ENCODE measurements at places on chromosomes 3 and 15. TPM values are rescaled to one million over a fixed set of nuclear protein-coding genes. Genes with fewer than 3 reads are reported as not detected.

CCR8 gene
- not detected for total RNA-seq

CLCN2 gene
- 5.2 TPM for total RNA-seq

PRR20G gene
- total RNA-seq = not detected

SPATA12 gene
- total RNA-seq = not detected

TMC3 gene
- total RNA-seq = not detected

ZIC4 gene
- 4.5 TPM for total RNA-seq

COL7A1 gene
- total RNA-seq = 57.8 TPM

GOLGA6L4 gene
- total RNA-seq = 1.3 TPM

KIF23 gene
- 10.5 TPM for total RNA-seq

TNFSF10 gene
- 2.8 TPM for total RNA-seq

ZDHHC19 gene
- total RNA-seq = not detected

TM4SF18 gene
- total RNA-seq = 0.32 TPM

ARGFX gene
- not detected for total RNA-seq

RBSN gene
- total RNA-seq = 39.9 TPM

RPLP1 gene
- total RNA-seq = 81.0 TPM

PPP2R3A gene
- 33.6 TPM for total RNA-seq

GNAT1 gene
- not detected for total RNA-seq

ST8SIA2 gene
- 18.2 TPM for total RNA-seq

TMEM212 gene
- total RNA-seq = not detected

DAPK2 gene
- 19.8 TPM for total RNA-seq

NEK10 gene
- 10.9 TPM for total RNA-seq

All from hair follicle dermal papilla cell (primary cell).